Natural killer cell treated with Interleukin-12 subunit alpha and Interleukin-12 subunit beta and Interleukin-15 and Interleukin-18, amount 100 ng/mL, for 72 hours (primary cell): ENCODE measurements at places on chromosomes 5 and 9. TPM values are rescaled to one million over a fixed set of nuclear protein-coding genes. Genes with fewer than 3 reads are reported as not detected.

The PDLIM4 gene
- total RNA-seq: not detected

The SMIM32 gene
- not detected for total RNA-seq

- H3K36me3 ChIP-seq: peaks cover 6% of the 10 kb centered on the region
- H3K4me1 ChIP-seq: no peaks in the 10 kb centered on the region
- no peak overlapping the region for H3K4me3 ChIP-seq
Measured at GRCh38 chr5:89584339-89584956, 701.5 kb upstream of the MEF2C start.

- H3K27ac ChIP-seq: no peak overlapping the region
- no peak for DNase-seq
- no peaks in the 10 kb centered on the region for H3K36me3 ChIP-seq
- H3K4me3 ChIP-seq: no peak overlapping the region
- no peaks in the 10 kb centered on the region for H3K27me3 ChIP-seq
Measured at GRCh38 chr9:18208166-18209059, 265.5 kb upstream of the ADAMTSL1 start.

GRCh38 chr5:124663101-124663506 lies 83.3 kb downstream of the ZNF608 start:
- no peak overlapping the region for H3K27ac ChIP-seq
- no peak for DNase-seq
- no peaks in the 10 kb centered on the region for H3K36me3 ChIP-seq
- no peak overlapping the region for H3K4me3 ChIP-seq
- H3K4me1 ChIP-seq: peaks cover 5% of the 10 kb centered on the region
- H3K27me3 ChIP-seq: peaks cover 36% of the 10 kb centered on the region

- H3K27ac ChIP-seq: no peak overlapping the region
- DNase-seq: no peak
- no peaks in the 10 kb centered on the region for H3K36me3 ChIP-seq
- no peak overlapping the region for H3K4me3 ChIP-seq
- H3K27me3 ChIP-seq: peaks cover 15% of the 10 kb centered on the region
- peaks cover 2% of the 10 kb centered on the region for H3K4me1 ChIP-seq
Measured at GRCh38 chr5:61301341-61302199, 30.5 kb upstream of the ZSWIM6 start.

DNA sequence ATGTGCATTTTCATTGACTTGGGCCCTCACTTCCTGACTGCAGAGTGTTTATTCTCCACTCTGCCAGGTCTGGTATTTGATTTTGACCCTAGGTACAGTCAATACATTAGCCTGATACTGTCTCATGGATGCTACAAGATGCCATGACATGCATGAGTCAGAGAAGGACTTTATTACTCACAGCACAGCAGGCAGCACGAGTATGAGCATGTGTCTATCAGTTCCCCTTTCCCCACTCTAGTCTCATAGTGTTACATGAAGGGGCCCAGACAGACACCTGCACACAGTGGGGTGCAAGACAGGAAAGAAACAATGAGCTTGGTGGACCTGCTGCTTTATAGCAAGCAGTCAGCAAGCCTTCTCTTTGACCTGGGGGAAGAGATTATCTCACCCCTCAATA lies 19.6 kb downstream of the ITGA2 start:
- peak overlapping the region; percentile 26 for H3K4me3 ChIP-seq
- H3K27ac ChIP-seq: no peak overlapping the region
- H3K27me3 ChIP-seq: peaks cover 9% of the 10 kb centered on the region
- no peaks in the 10 kb centered on the region for H3K36me3 ChIP-seq
